Fibroblast of the aortic adventitia (primary cell): ENCODE measurements at places on chromosomes 2 and 18. TPM values are rescaled to one million over a fixed set of nuclear protein-coding genes. Genes with fewer than 3 reads are reported as not detected.

PMAIP1 gene
- total RNA-seq = 2.6 and 18.2 TPM in 2 replicates

GCA gene
- 3.3 and 10.9 TPM in 2 replicates for total RNA-seq

DNA sequence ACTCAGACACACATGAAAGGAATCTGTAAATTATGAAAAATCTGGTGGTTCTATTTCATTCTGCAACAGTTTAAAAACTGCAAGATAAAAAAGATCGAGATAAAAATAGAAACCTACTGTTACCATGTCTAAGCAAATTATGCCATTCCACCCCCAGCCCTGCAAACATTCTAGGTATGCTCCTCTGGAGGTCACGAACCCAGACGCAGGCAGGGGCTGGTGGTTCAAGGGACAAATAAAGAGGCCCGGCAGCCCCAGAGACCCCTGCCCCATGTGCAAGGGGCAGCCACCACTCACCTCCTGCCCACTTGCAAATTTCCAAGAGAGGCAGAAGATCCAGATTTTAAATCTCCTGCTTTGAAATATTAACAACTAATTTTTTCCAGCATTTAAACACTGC is 210.5 kb downstream of the ANAPC1 start:
- no peak for DNase-seq

DNA sequence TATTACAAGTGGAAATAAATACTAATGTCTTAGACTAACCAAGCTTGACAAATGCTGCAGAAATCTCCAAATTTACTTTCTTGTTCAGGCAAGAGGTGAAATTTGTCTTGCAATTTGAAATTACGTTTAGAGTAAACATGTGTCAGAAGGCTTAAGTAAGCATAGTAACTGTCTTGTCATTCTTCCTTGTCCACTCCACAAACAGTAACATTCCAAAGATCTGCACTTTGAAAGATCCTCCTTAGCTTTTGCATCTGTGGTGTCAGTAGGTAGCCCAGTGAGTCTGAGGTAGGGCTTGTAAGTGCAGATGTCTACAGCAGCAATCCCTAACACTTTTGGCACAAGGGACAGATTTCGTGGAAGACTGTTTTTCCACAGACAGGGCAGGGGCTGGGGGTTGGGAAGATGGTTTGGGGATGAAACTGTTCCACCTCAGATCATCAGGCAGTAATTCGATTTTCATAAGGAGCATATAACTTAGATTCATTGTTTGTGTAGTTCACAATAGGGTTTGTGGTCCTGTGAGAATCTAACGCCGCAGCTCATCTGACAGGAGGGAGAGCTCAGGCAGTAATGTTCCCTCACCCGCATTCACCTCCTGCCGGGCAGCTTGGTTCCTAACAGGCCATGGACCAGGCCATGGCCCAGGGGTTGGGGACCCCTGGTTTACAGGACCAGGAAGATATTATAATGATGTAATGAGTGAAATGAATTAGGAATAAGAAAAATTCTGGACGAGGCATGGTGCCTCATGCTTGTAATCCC is 18.6 kb downstream of the RASGRP3 start:
- DNase-seq = no peak

- DNase-seq = no peak
These were observed 25.5 kb upstream of the CTNNA2 start for GRCh38 chr2:79487399-79487798.

PLEK gene
- under 0.01 TPM in 1 of 2 replicates, not detected in the other for total RNA-seq

IL1A gene
- total RNA-seq = 0.90 TPM in 1 of 2 replicates, not detected in the other

EPG5 gene
- total RNA-seq = 14.6 and 66.3 TPM in 2 replicates

GYPC gene
- total RNA-seq = 38.7 and 62.7 TPM in 2 replicates

DNA sequence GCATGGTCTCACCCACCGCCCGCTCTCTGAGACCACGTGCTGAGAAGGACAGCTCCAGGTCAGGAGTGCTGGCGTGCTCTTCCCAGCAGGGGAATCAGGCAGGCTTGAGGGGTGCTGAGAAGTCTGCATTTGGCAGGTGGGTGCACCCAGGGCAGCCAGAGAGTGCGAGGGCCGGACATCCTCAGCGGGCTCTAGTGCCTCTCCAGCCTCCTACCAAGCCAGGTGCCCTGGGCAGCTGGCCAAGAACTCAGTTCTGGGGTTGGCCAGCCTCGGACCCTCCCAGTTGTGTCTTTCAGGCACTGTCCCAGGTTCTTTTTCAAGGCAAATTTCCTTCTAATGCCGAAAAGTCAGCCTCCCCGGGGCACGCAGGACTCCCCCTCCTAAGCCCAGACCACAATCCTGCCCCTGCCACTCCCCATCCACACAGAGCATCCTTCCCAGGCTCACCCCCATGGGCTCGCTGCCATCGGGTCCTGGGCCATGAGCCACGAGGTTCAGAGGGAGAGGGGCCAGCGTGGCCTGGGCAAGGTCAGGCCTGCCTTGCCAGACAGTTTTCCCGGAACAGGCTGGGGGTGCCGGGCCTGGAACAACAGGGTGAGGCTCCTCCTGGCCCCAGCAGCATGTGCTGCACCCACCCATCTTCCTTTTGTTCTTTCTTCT is 52.2 kb upstream of the GPC1 start:
- DNase-seq = no peak

- DNase-seq = peak; percentile 29
These were observed 3.7 kb upstream of the GKN1 start for GRCh38 chr2:68970566-68971265.

GRCh38 chr18:78953566-78953965 is 26.1 kb upstream of the SALL3 start:
- no peak for DNase-seq

DNA sequence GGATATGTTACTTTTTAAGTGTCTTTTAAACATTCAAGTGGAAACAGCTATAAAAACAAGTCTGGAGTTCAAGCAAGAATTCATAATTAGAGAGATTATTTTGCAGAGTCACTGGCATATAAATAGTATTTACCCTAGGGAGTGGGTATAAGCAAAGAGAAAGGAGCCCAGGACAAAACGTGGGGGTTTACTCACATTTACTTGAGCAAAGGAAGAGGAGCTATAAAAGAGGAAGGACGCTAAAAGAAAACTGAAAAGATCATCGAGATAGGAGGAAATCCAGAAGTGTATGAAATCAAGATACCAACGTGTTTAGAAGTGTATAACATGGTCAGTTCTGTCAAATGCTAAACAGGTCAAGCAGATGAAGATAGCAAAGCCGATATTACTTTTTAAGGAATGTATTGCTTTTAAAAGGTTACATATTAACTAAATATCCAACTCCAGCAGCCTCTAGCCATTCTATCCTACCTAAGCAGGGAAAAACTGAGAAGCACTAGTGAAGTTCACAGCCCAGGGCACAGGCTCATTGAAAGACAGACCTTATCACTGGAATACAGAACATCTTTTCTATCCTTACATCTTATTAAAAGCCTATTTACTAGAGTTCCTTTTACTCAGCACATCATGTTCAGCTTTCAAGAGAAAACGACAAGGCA is 8.6 kb downstream of the KANSL1L start:
- no peak for DNase-seq

DNA sequence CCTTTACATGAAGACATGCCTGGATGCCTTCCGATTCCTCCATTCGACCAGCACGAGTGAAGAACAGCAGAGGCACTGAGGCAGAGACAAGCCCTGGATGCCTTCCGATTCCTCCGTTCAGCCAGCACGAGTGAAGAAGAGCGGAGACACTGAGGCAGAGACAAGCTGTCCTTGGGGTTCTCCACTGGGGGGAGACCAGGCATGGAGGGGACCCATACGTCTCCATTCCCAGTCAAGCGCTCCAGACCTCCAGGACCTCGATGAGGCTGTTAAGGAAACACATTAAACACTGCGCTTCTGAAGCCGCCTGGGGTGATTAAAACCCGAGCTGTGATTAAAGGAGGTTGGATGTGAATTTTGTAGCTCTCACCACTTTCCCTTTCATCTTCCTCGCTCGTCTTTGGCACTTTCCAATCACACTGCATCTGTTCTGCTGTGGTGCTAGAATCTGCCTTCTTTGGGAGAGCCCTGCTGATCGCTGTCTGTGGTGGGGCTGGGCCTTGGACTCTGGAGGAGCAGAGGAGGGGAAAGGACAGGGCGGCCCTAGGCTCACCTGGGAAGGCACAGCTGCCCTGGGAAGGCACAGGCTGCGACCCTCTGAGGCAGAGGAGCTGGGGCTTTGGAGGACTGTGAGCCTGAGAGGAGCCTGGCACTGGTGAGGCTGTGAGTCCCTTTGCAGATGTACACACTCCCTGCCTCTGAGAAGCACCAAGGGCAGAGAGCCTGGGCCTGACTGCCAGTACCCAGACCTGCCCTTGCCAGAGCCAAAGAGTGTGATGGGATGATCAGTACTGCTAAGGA is 463.1 kb upstream of the HS6ST1 start:
- no peak for DNase-seq

DNA sequence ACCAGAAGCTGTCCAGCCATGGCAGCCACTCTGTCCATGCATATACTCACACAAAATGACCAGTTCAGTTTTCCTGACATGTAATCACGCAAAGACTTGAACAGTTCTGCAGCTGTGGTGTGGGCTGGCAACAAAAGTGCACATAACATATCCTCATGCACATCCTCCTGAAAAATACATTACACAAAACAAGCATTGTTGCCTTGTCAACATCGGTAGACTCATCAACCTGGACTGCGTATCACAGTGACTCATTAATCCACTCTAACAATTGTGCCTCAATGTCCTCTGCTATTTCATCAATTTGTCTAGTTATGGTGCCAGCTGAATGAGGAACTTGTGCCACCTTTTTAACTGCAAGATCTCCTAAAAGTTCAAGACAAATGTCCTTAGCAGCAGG is 19.5 kb downstream of the RBKS start:
- DNase-seq = no peak

DNA sequence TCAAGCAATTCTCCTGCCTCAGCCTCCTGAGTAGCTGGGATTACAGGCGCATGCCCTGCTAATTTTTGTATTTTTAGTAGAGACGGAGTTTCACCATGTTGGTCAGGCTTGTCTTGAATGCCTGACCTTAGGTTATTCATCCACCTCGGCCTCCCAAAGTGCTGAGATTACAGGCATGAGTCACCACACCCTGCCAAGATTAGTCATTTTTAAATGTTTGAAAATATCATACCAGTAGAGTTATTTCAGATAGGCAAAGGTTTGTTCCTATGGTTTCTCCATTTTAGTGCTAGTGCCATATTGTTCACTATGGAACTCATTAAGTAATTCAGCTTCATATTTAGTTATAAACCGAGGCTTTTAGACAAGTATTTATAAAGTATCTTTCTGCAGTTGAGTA is 52.3 kb downstream of the HIBCH start:
- peak; percentile 89 for DNase-seq

PIKFYVE gene
- total RNA-seq = 39.2 and 45.8 TPM in 2 replicates

GRCh38 chr2:238159071-238159539 is 335 bp downstream of the ERFE start:
- no peak for DNase-seq

GRCh38 chr18:74522635-74523548 is 11.4 kb upstream of the CNDP1 start:
- no peak for DNase-seq

DNA sequence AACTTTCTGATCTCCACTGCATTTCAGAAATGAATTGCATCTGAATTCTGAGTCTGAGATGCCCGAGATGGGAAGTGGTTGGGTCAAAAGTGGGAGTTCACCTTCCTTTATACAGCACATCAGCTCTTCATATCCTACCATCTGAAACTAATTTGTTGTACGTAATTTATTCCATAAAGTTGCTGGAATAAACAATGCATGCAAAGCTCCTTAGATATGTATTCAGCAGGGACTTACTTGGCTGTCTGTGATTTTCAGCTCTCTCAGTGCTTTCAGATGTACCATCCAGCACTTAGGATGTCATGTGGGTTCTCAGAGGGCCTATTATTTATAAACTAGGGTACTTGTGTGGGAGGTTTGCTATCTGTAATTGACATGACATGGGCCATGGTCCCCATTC is 46.9 kb upstream of the EFEMP1 start:
- DNase-seq = no peak

GRCh38 chr2:211967234-211967633 is 571.4 kb downstream of the ERBB4 start:
- no peak for DNase-seq

LRATD1 gene
- total RNA-seq = 0.08 and 0.36 TPM in 2 replicates

GTF3C2 gene
- total RNA-seq = 27.2 and 33.4 TPM in 2 replicates

NAT8 gene
- not detected in 2 replicates for total RNA-seq

- DNase-seq = no peak
These were observed 2.8 kb upstream of the ATF2 start for GRCh38 chr2:175170659-175171304.
